ENCODE measurements at places on chromosomes 3 and 15. TPM values are rescaled to one million over a fixed set of nuclear protein-coding genes. Genes with fewer than 3 reads are reported as not detected.

DNA sequence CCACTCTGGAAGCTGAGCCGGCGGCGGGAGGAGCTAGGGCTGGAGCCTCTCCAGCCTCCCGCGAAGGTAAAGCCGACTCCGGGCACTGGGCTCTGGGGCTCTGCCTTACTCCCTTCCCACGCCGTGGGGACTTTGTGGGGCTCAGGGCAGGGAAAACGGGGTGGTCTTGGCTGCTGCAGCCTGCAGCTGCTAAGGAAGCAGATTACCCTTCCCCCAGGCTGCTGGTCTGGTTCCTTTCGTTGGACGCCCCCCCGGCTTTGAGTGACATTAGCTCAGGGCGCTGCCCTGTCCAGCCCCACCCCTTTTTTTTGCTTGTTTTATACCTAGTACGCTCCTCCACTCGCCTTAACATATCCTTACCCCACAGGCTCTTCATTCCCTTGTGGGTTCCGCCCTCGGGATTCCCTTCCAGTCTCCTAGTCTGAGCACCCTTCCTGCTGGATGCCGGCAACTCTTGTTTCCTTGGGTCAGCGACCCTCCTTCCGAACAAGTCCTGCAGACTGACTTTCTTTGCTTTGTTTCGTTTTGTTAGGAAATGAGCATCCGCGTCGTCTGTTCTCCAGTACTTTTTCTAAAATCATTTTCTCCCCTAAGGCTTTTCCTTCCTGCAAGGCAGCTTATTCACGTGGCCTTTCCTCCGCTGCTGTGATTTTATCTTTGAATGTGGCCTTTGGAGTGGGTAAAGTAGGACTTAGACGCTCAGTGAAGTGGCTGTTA lies 551 bp downstream of the DNAJC13 start:
- peak; percentile 78 for DNase-seq

GRCh38 chr3:151770956-151771355 lies 37.2 kb downstream of the AADACL2 start:
- DNase-seq: no peak

DNA sequence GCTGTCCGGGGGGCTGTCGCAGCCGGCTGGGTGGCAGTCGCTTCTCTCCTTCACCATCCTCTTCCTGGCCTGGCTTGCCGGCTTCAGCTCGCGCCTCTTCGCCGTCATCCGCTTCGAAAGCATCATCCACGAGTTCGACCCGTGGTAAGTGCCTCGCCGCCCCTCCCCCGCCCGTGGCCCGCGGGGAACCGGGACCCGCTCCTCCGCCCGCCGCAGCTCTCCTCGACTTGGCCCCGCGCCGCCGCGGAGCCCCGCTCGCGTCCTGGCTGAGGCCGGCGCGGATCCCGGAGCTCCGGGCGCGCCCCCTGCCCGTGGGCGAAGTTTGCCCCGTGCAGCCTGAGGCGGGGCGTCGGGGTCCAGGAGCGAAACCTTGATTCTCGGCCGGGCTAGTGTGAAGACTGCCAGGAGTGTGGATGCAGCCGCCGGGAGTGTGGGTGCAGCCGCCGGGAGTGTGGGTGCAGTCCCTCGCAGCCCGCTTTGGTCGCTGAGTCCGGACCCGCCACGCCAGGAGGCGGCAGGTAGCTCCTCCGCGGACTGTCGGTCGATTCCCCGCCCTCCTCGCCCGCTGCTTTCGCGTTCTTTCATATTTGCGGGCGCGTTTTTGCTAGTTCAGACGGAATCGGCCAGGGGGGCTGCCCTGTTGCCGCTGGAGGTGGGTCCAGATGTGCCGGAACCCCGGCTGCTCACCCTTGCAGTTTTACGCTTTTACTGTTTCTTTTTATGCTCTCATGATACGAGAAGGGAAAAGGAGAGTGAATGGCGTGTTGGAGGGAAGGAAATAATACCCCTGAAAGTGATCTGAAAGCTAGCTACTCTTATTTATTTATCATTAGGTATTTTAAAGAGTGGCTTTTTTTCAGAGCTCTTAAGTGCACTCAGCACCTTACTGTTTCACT lies 692 bp downstream of the STT3B start:
- DNase-seq: peak; percentile 27

DNA sequence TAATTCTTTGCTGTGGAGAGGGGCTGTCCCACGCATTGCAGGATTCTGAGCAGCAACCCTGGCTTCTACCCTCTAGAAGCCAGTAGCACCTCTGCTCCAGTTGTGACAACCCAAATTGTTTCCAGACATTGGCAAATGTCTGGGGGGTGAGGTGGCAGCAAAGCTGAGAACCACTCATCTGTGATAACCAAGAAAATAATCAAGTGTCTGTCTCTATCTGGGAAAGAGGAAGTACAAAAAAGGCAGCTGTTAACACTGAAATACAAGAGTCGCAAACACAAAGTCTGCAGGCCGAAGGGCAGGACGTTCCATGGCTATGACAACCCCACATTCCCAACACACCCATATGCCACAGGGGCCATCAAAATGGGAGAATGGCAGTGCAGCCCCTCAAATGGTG lies 42.2 kb upstream of the GNB5 start:
- DNase-seq: no peak

GRCh38 chr3:117628823-117629291 lies 919.3 kb downstream of the TUSC7 start:
- DNase-seq: peak; percentile 68

GRCh38 chr3:30673425-30674341 lies 67.3 kb downstream of the TGFBR2 start:
- DNase-seq: peak; percentile 70

- no peak for DNase-seq
Observed at GRCh38 chr3:195156286-195156890, 114.6 kb downstream of the XXYLT1 start.

GRCh38 chr3:41653571-41654239 lies 308.2 kb downstream of the ULK4 start:
- peak; percentile 80 for DNase-seq

DNA sequence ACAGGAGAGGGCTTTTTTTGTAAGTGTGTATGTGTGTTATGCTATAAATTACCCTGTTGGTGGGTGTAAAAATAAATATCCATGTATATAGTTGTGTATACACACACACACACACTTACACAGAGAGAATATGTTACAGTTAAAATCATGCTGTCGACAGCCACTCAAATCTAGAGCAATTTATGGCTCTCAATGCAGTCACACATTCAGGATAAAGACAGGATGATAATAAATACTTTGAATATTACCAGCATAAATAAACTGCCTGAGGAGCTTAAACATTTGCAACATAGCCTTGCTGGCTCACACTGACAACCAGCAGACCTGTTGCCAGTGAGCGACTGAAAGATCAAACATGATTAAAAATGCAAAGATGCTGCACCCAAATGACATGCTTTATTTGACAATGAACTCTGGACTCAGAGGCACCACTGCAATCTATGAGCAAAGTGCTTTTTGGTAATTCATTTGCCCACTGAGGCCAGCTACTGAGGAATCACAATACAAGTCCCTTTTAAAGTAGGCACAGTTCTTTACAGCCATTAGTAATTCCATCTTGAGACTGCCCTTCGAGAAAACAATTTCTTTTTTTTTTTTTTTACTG lies 458.9 kb downstream of the FHIT start:
- DNase-seq: no peak

- no peak for DNase-seq
Observed at GRCh38 chr3:171797873-171798272, 12.4 kb downstream of the PLD1 start.

DNA sequence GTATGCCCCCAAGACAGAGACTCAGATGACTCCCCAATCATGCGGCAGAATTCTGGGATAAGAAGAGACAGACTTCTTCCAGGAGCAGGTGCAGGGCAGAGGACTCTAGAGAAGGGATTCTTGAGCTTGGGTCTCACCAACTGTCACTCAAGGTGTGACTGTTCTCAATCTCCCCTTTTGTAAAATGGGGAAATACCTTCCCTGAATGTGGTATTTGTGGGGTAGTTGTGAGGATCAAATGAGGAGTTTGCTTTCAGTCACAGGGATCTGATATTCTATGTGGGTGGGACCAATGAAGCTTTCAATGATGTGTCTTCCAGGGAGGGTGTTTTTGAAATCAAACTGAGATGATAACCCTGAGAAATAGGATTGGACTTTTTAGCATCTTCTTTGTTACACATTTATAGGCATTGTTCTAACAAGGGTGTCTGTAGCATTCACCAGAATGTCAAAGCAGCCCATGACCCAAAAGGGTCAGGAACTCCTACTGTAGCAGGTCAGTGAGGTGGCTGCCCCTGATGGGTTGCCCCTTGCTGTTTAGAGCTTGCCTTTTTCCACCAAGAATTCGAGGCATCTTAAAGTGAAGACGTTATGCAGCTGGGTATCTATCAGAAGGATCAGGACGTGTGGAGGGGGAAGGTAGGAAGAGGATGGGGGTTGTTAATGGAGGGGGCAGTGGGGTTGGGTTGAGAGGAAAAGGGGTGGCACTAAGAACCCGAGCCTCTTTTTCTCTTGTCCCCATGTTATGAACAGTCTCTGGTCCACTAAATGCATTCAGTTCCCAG lies 28.8 kb downstream of the UMPS start:
- no peak for DNase-seq

Gene HAUS2
- 26.7 TPM for total RNA-seq

DNA sequence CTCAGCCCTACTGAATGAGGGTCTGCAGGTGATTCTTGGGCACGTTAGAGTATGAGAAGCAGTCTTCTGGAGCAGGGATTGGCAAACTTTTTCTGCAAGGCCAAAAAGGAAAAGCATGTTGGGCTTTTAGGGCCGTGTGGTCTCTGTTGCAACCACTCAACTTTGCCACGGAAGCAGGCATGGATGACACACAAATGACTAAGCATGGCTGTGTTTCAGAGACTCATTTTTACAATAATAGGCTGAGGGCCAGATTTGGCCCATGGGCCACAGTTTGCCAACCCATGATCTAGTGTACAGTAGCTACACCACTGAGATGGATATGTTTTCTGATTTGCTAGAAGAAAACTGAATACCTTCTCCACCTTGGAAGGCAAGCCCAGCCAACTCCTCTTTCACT lies 66.1 kb upstream of the PRICKLE2 start:
- peak; percentile 95 for DNase-seq

Gene TRANK1
- total RNA-seq: 13.4 TPM

GRCh38 chr15:38215707-38216106 lies 36.9 kb upstream of the SPRED1 start:
- DNase-seq: peak; percentile 25

DNA sequence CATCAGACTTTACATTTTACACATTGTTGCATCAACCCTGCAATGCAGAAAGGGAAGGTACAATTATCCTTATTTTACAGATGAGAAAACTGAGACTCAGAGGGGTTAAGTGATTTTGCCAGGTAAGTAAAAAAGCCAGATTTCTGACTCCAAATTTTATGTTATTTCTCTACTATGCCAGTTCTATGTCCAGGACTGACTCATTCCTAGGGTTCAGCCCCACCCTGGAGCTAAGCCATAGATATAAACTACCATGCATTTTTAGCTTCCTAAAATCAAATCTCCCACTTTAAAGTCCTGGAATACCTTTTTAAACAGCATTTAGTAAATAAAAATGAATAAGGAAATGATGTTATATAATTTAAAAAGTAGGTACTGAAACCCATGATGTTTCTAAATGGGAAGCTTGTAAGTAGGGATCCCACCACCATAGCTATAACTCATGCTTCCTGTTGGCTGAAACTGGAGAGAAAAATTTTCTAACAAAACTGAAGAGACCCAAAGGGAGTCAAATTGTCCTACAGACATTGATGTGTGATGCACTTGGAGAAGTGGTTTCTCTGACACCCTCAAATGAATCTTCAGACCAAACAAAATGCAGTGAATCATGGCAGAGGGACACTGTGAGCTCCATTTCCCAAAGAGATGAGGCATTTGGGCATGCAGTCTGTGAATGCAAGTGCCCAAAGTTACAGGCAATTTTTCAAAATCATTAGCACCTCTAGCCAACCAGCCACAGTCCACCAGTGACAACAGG lies 301.7 kb upstream of the UMPS start:
- no peak for DNase-seq

Gene PRKCI
- 81.8 TPM for total RNA-seq

- DNase-seq: no peak
Observed at GRCh38 chr15:30921781-30922479, 18.2 kb downstream of the FAN1 start.

Gene BLM
- total RNA-seq: 4.8 TPM

- DNase-seq: no peak
Observed at GRCh38 chr15:86355801-86356200, 276.1 kb downstream of the AGBL1 start.

- DNase-seq: no peak
Observed at GRCh38 chr15:35309886-35310285, 224.8 kb upstream of the NANOGP8 start.

DNA sequence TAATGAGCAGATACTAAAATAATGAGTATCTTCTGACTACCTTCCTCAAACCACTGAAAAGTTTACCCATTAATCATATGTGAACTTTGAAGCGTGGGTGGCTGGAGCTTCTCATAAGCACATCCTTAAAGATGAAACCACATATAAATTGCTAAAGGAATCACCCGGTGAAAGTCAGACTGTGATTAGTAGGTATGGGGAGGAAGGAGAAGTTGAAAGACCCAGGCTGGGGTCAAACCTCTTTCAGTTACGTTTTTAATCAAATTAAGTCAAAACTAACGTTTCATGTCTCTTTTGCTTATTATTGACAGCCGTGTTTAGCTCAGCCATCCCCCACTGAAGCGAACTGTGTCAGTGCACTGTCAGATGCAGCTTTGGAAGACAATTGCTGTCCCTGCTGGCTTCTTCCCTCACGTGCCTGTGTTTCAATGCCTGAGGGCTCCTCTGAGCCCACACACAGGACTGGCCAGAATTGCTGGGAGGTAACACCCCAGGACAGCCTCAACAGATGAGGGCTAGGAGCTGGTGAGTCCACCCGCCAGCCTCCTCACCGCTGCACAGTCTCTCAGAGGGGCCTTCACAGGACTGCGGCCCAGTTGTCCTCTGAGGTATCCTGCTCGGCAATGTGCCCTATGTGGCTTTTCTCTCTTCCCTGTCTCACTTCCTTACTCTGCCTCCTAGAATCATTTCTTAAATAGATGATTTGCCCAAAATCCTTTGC lies 29.3 kb upstream of the SH3BP5 start:
- peak; percentile 31 for DNase-seq

Gene RBPMS2
- total RNA-seq: not detected

- DNase-seq: peak; percentile 10
Observed at GRCh38 chr3:165837058-165837525, at the start of gene BCHE. TSS of gene BCHE (minus strand) at chr3:165837423. CDS start at chr3:165831033, 6,390 bp downstream.

DNA sequence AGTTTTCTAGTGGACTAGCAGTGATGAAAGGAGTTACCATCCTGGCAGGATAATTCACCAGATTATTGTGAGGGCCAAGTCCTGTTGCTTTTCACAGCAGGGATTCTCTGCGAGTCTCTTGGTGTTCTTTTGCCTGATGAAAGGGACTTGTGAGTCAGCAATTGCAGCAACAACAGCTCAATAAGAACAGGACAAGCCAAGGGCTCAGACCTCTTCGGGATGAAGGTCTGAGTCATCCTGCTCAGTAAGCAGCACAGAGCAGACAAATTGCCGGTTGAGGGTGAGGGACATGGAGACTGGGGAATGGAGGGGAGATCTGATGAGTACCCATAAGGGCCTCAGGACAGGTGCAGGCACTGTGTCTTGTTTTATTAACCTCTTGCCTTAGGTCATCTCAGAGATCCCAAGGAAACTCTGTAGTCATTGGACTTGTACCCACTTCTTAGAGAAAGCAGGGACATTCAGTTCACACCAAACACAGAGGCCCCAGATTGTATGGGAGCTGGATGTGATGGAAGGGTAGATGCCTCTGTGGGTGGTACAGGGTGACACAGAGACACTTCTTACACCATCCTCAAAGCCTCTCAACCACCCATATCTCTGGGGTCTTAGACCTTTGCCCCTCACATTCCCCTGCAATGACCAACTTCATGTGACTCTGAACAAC lies 173.8 kb upstream of the TLE3 start:
- peak; percentile 94 for DNase-seq
